Smooth muscle cell of trachea (primary cell): ENCODE measurements at places on chromosomes 11 and 22. TPM values are rescaled to one million over a fixed set of nuclear protein-coding genes. Genes with fewer than 3 reads are reported as not detected.

Gene PAAF1
- total RNA-seq, result 8.1 and 17.5 TPM in 2 replicates

Gene CRYBB2
- not detected in 2 replicates for total RNA-seq

Gene FLRT1
- 0.15 and 0.50 TPM in 2 replicates for total RNA-seq

Gene SLC25A45
- 2.0 and 3.1 TPM in 2 replicates for total RNA-seq

Gene RGL4
- total RNA-seq, result under 0.01 TPM in 1 of 2 replicates, not detected in the other

Gene EXPH5
- total RNA-seq, result 2.3 and 4.7 TPM in 2 replicates

Gene ANKK1
- total RNA-seq, result 0.15 and 0.17 TPM in 2 replicates

Gene SH3BP1
- total RNA-seq, result 11.5 and 11.7 TPM in 2 replicates

Gene FOSL1
- 19.9 and 24.3 TPM in 2 replicates for total RNA-seq

Gene TMEM135
- 46.3 and 108 TPM in 2 replicates for total RNA-seq

Gene PLEKHB1
- 1.0 and 3.3 TPM in 2 replicates for total RNA-seq

Gene RAB3IL1
- total RNA-seq, result 19.2 and 30.6 TPM in 2 replicates

Gene KLHL35
- 2.5 and 3.3 TPM in 2 replicates for total RNA-seq

Gene NAV2
- 25.3 and 34.8 TPM in 2 replicates for total RNA-seq

Gene RFPL3
- total RNA-seq, result not detected in 2 replicates

Gene E2F8
- under 0.01 and 1.0 TPM in 2 replicates for total RNA-seq

Gene HOATZ
- total RNA-seq, result not detected in 2 replicates

Gene EHBP1L1
- 60.4 and 79.7 TPM in 2 replicates for total RNA-seq

Gene WBP2NL
- total RNA-seq, result 0.73 and 1.7 TPM in 2 replicates

Gene AMOTL1
- total RNA-seq, result 30.4 and 44.8 TPM in 2 replicates

Gene IL17REL
- under 0.01 TPM in 2 replicates for total RNA-seq

Gene PRPF19
- 43.3 and 48.8 TPM in 2 replicates for total RNA-seq

Gene SBF1
- total RNA-seq, result 61.8 and 123 TPM in 2 replicates

Gene GAL3ST3
- not detected in 2 replicates for total RNA-seq

Gene CACNA1I
- total RNA-seq, result under 0.01 TPM in 1 of 2 replicates, not detected in the other
